HFFc6 (cell line): ENCODE measurements at places on chromosomes 16 and 17. TPM values are rescaled to one million over a fixed set of nuclear protein-coding genes. Genes with fewer than 3 reads are reported as not detected.

Gene OTOA
- 0.17 TPM in 1 of 3 replicates, not detected in the others for total RNA-seq

GRCh38 chr16:15954814-15955151, 5.4 kb downstream of the ABCC1 start:
- no peak for DNase-seq

- no peak for DNase-seq
Measured at GRCh38 chr17:44216173-44216572, 3.3 kb downstream of the UBTF start.

- no peak for DNase-seq
Measured at GRCh38 chr17:71168053-71168741, 952.6 kb upstream of the SOX9 start.

DNA sequence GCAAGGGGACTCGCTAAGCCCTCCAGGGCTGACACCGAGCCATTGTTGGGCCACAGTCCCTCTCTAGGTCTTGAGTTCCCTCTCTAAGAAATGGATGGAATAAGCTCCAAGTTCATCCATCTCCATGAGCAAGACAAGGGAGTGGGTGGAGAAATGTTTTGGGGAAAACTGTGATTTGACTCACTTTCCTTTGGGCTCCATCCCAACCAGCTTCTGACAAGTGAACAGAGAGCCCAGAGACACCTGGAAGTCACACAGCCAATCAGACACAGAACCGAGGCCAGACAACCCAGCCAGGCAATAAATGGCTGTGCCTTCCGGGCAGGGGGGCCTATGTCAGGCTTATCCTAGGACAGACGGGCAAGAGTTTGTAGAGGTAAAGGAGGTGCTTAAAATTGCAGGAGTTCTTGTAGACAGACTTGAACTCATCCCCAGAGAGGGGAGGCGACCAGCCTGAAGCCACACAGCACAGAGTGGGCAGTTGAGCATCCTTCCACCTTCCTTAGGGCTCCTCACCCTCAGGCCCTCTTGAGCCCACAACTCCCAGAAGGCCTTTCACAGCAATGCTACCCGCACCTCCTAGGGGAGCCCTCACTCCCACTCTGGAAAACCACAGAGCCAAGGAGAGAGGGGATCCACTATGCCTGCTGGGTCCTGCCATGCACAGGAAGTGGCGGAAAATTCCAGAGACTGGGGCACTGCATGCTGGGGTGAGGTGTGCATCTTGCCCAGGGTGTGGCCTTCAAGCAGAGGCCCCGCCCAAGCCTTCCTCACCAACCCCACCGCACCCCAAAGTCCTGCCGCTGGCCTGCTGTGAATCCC, 9.5 kb upstream of the FAM83G start:
- DNase-seq: no peak

Gene CACNG5
- total RNA-seq: not detected in 3 replicates

- DNase-seq: no peak
Measured at GRCh38 chr16:63530974-63531373, 1494.7 kb upstream of the CDH8 start.

GRCh38 chr16:30882429-30883310, 11.2 kb downstream of the BCL7C start:
- DNase-seq: no peak

DNA sequence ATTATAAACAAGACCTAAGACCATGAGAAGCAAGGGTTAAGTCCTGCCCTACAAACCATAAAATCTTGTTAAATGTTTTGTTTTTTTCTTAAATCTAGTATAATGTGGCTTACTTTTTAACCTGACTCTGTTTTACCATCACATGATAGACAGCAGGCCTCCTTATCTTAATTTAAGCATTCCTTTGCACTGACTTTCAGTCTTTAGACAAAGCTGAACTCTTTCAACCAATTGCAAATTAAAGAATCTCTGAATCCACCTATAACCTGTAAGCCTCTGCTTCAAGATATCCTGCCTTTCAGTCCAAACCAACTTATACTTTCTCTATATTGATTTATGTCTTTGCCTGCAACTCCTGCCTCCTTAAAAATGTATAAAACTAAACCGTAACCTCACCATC, 478.5 kb downstream of the GRIN2A start:
- DNase-seq: no peak

Gene TRPV2
- 2.9 to 20.6 TPM (median 4.4 TPM) in 3 replicates for total RNA-seq

Gene PABPN1L
- not detected in 3 replicates for total RNA-seq

Gene MT1F
- not detected in 3 replicates for total RNA-seq

Gene TBC1D3C
- 1.0 to 1.1 TPM in 2 of 3 replicates, not detected in the other for total RNA-seq

Gene CCL11
- total RNA-seq: not detected in 3 replicates

GRCh38 chr17:73630531-73630930, 13.7 kb downstream of the SDK2 start:
- no peak for DNase-seq

DNA sequence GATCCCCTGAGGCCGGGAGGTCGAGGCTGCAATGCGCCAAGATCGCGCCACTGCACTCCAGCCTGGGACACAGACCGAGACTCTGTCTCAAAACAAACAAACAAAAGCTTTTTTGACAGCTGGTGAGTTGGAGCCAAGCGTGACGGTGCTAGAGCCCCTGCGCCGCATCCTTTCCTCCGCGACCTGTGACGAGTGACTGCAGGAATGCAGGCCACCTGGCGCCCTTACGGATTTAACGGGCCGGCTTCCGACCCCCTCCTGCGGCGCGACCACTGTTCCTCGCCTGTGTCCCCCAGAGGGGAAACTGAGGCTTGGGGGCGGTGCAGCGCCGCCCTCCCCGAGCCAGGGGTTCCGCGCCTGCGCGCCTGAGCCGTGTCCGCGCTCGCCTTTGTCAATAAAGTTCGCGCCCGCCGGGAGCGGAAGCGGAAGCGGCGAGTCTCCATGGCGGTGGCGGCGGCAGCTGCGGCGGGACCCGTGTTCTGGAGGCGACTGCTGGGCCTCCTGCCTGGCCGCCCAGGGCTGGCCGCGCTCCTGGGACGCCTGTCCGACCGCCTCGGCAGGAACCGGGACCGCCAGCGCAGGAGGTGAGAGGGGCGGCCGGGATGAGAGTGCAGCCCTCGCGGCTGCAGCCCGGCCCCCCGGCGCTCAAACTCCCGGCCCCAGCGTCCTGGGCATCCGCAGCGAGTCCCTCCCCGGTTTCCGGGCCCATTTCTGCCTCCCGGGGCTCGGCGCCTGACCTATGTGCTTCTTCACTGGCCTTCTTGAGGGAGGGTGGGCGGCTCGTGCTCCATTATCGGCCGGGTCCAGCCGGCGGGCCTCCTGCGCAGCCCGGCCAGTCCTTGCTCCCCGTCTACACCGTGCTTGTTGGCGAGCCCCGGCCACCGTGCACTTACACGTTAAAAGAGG, at the start of gene PGS1:
Gene PGS1 (plus strand): TSS at position 425 of the 906 bp plus-strand sequence. CDS start 17 bp downstream, at position 442.
- peak; percentile 62 for DNase-seq

Gene CD300LB
- total RNA-seq: not detected in 2 replicates

DNA sequence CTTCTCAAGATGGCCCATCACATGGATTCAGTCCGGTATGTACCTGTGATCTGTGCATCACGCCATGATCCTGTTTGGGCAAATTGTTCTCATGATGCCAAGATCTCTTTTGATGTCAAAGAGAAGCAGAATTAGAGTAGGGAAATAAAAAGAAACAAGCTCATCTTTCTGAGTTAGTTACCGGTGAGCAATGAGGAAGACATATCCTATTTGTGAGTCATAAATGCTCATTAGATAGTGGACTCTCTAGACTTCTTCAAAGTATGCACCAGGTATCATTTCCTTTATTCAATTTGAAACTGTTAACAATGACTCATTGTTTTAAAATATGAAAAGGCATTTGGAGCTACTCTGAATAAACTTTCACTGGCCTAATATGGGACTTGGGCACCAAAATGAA, 8.0 kb upstream of the KRTAP4-12 start:
- peak; percentile 24 for DNase-seq

- DNase-seq: peak; percentile 74
Measured at GRCh38 chr16:81601008-81601428, 156.4 kb downstream of the CMIP start.

DNA sequence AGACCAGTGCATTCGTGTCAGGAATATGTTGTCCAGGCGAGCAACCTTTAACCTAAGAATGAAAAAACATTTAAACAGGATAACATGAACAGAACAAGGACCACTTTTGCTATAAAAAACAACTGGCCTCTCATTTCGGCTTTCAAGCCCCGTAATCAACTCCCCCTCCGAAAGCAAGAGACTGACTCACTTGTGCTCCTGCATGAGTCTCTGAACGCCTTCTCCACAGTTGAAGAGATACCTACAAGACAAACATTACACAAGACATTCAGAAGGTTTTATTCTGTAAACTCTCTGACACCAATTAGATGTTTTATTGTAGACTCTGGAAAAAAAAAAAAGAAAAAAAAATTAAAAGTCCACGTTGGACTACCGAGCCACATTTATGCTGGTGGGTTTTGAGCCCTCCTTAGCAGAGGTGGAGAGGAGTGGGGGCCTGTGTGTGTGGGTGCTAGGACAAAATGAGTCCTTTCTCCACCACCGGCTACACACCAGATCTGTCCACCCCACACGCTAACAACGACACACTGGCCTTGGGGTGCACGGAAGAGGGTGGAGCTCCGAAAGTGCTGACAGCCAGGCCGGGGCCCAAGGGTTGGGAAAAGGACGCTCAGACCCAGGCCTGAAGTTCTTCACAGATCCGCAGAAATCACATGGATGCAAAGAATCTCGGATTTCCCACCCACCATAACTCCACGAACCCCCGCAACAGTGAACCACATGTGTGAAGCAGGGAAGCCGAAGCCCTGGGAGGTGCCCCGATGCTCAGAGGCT, 759 bp downstream of the ELAC2 start:
- DNase-seq: peak; percentile 28

DNA sequence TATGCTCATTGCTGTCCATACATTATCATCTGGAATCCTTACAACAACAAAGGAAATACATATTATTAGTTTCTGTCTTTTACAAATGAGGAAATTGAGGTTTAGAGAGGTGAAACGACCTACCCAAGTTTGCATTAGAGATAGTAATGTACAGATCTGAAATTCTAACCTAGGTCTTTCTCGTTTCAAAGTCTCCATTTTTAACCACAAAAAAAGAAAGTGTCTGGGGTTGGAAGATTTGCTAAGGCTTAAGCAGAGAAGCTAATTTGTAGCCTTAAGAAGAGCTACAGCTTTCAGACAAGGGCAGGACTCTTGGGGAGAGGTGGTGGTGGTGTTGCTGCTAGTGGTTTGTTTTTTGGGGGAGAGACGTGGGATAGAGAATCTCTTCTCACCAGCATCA, 19.2 kb downstream of the CIITA start:
- no peak for DNase-seq

- DNase-seq: no peak
Measured at GRCh38 chr17:77677211-77677610, 281.3 kb upstream of the TNRC6C start.

Gene HSBP1
- 169 and 184 TPM in 2 replicates for total RNA-seq

DNA sequence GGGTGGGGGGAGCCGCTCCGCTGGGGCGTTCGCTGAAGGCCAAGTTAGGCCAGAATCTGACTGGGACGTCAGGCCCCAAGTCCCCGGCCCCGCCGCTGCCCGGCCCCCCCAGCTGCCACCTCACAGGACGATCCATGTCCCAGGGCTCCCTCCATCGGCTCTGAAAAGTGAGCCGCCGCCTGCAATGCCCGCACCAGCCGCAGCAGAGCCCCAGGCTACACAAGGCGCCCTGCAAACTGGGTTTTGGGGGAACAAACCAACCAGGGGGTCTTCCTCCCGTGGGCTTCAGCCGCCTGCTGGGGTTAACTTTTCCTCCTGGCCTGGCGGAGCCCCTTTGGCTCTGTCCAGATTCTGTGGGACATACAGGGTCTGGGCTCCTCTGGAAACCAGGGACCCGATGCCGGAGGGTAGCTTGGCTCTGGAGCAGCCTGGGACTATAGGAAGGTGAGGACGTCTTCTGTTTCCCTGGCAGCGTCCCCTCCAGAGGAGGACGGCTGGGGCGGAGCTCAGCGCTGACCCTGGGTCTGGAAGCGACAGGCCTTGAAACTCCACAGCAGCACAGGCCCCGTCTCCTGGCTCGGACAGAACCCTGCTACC, 835 bp downstream of the NME4 start:
- DNase-seq: peak; percentile 87

Gene SALL1
- total RNA-seq: 9.3 and 12.6 TPM in 2 replicates

Gene USP43
- not detected in 3 replicates for total RNA-seq
